ENCODE measurements at places on chromosomes 3 and 15.
A peak's percentile ranks its signal among the peaks of the same experiment; 100 is the strongest.

GRCh38 chr3:4994144-4994730, 15.0 kb downstream of the BHLHE40 start:
- DNase-seq, result peak; percentile 25

DNA sequence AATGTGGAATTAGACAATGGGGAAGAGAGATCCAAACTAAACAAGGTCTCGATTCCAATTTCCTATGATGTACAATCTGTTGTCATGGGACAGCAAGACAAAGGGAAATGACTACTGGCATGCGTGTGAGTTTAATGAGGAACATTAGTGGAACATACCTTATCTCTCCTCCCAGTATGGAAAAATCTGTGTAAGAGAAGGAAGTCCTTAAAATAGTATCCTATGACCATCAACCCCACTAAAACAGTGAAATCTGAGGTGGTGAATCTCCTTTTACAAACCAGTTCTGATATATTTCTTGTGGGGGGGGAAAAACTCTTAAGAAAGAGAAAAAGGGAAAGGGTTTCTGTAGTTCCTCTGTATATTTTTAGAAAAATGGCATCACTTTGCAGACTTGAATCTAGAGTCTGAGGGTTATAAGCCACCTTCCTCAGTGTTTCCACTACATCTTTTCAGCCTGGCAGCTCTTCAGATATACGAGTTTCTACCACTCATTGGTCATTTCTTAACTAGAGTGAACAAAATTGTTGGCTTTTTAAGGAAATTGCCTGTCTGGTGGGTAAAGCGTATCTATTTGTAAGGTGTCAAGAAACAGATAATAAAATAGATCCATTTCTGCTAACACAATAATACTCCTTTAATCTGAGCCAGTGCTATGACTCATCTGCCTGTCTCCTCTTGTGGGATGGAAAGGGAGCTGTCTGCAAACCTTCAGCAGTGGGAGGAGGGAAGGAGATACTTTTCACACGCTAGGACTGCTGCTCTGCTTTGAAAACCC, 3.0 kb upstream of the TNFAIP8L3 start:
- DNase-seq, result peak; percentile 52

DNA sequence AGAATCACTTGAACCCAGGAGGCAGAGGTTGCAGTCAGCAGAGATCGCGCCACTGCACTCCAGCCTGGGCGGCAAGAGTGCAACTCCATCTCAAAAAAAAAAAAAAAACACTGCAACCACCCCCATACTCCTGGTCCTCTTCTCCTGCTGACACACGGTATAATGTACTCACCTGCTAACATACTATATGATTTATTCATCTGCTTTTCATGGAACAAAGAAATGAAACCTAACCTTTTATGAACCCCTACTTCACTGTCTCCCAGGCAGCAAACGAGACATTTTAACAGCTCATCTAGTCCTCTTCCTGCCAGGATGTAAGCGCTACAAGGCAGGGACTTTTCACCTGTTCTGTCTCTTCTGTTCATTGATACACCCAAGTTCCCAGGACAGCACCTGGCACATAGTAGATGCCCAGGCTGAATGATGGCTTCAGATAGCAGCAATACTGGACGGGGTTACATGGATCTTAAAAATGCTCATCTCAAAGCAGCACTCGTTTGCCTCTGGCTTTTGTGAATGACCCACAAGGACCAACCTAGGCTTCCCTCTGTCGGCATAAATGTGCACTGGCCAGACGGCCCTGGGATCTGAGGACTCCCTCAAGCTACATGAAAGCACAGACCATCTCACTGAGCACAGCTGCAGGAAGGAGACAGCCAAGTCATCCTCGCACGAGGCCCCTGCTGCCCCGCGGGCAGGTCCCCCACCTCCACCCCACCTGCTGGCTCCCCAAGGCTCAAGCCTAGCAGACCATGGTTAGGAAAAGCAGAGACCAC, 20.3 kb downstream of the XXYLT1 start:
- no peak for DNase-seq

DNA sequence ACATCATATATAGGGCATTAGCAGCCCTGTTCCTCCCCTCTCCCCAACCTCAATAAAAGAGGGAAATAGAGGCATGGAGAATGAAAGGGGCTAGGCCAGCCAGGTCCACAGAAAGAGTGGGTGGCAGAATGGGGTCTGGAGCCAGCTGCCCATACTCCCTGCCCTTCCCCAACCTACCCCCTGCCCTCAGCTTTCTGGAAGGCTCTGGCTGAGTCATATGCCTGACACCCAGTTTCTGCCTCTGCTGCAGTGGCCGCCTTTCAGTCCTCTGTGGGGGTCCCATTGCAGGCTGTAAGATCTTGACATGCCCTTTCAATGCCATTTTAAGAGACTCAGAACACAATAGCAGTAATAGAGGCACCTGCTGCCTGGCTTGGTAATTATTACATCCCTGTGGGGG, 95.7 kb downstream of the LINGO1 start:
- no peak for DNase-seq

DNA sequence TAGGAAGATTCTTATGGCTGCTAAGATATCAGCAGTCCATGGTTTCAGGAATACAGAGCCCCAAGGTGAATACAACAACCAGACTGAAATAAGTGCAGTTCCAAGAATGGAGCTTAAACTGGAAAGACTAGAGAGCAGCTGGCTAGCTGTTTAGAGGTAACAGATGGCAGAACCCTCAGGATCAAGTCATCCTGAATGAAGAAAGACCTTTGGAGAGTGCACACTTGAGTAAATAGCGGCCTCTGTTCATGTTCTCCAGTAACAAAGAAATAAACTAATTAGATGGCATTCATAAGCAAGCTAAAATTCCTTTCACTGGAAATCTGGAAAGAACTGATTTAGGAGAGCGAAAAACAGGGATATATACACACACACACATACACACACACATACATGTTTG, 968.4 kb downstream of the FHIT start:
- DNase-seq, result no peak

GRCh38 chr3:153980252-153980590, 141.0 kb upstream of the ARHGEF26 start:
- DNase-seq, result no peak

- DNase-seq, result no peak
Measured at GRCh38 chr15:100944986-100945385, 25.8 kb downstream of the LRRK1 start.

- DNase-seq, result no peak
Measured at GRCh38 chr3:195394024-195394423, 48.8 kb downstream of the ACAP2 start.

DNA sequence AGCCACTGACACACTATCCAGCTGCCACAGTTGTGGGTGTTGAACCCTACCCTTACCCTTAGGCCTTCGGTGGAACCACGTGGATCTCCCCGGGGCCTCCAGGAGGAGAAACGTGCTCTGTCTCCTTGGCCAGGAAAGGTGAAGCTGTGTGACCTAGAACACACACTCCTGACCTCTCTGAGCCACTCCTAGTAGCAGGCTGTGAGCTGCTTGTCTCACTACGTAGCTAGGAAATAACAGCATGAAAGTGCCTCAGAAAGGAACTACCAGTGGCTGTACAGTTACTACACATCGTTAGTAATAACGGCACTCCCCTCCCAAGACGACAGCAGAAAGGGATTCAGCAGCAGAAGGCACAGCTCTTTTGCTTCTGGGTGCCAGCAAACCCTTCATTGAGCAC, 36.2 kb upstream of the SLC6A6 start:
- no peak for DNase-seq

DNA sequence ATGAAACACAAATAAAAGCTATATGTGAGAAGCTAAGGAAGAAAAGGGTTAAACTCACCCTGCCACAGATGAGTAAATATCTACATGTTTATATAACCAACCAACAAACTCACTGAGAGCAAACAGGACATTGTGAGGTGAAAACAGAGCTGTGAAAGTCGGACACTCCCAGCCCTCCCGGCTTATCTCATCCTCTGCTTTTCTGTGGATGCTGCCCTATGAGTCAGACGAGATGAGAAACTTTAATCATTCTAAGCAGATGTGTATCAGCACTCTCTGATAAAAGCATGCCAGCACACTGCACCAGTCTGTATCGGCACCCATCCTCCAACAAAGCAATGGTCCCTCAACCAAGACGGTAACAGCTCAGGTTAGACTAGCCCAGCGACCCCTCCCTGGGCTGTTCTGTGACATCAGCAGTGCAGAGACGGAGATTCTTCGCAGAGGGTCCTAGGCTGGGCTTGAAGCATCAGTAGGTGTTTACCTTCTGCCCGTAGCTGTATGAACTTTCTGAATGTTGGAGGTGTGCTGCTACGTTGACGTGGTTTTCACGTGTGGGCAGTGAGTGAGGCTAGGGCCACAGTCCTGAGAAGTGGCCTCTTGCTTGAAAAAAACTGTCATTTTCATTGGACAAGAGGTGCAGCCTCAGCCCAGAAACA, 119.8 kb upstream of the ALDH1A3 start:
- peak; percentile 76 for DNase-seq

DNA sequence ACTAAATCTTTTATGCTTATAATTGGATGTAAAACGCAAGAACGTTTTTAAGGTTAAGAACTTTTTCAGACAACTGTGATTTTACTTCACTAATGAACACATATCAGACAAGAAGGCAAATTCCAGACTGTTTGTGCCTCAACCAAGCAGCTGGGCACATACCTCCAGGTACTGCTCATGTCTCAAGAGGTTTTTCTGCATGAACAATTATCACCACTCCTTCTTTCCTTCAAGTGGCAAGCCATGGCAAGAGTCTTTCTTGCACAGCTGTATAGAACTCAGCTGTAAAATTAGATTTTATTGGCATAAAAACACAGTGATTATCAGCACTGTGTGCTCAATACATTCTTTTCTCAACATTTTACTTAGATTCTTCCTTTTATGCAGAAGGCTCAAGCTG, 64.3 kb downstream of the FNDC3B start:
- peak; percentile 32 for DNase-seq

GRCh38 chr3:10935846-10936631, 56.5 kb upstream of the SLC6A1 start:
- no peak for DNase-seq

DNA sequence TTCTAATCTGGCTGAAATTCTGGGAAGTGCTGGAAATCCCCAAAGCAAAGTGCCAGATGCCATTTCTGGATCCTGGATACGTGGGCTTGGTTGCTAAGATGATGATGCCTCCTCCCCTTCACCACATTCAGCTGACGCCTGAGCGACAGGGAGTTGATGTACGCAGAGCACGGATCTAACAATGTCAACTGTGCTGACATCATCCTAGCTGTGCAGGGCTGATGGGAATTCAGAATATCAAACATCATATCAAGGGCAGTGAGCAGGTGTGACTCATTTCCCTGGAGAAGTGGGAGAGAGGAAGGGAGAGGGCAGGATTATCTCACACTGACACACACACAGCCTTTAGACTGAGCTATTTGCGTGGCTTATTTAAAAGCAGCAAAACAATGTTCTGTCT, 92.6 kb upstream of the ZBTB20 start:
- DNase-seq, result peak; percentile 84

- DNase-seq, result no peak
Measured at GRCh38 chr3:15404767-15405166, 22.6 kb downstream of the METTL6 start.

- peak; percentile 21 for DNase-seq
Measured at GRCh38 chr15:66232267-66232625, 21.3 kb downstream of the MEGF11 start.

- DNase-seq, result no peak
Measured at GRCh38 chr3:188197388-188197847, 43.5 kb downstream of the LPP start.

GRCh38 chr3:45105855-45106671, 40.1 kb downstream of the CDCP1 start:
- peak; percentile 58 for DNase-seq

DNA sequence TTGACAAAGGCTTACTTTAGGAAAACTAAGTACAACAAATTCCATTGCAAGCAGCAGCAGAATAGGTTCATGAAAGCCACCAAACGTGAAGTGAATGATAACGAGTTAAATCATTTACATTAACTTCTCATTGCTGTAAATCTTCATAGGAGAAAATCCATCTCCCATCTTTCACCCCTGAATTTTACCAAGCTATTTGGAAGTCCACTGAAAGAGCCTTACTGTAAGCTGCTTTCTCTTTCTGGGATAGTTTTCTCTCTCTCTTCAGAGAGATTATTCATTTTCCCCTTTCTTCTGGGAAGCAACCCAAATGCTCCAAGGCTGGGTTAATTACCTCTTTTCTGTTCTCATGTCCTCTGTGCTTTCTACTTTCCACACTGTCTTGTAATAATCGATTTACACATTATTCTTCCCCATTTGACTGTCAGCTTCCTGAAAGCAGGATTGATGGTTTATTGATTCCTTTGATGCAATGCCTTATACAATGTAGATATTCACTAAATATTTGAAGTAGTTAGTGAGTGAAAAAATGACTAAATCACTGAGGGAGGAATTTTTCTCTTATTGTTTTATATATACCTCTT, 914.3 kb upstream of the ARPP21 start:
- DNase-seq, result no peak

GRCh38 chr3:156725682-156726081, 51.3 kb downstream of the TIPARP start:
- DNase-seq, result no peak

DNA sequence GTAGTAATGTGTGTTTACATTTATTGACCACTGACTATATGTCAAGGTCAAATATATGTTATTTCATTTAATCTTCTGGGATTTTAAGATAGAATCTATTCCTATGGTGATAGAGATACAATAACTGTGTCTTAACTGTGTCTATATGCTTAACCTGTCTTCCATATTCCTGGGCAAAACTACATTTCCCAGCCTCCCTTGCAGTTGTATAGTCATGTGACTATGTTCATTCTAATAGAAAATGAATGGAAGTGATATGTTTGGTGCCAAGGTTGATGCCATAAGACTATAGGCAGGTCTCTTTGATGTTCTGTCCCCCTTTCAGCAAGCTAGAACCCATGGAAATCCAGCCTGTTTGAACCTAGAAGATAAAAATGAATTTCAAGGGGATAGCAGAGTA, 258.8 kb upstream of the PDZRN3 start:
- no peak for DNase-seq

GRCh38 chr3:50674349-50675178, at the start of gene DOCK3:
DOCK3 (plus strand) TSS chr3:50674927; CDS start chr3:50675264, 337 bp downstream.
- peak; percentile 33 for DNase-seq

GRCh38 chr3:59771768-59772181, 722.0 kb upstream of the CFAP20DC start:
- peak; percentile 16 for DNase-seq

DNA sequence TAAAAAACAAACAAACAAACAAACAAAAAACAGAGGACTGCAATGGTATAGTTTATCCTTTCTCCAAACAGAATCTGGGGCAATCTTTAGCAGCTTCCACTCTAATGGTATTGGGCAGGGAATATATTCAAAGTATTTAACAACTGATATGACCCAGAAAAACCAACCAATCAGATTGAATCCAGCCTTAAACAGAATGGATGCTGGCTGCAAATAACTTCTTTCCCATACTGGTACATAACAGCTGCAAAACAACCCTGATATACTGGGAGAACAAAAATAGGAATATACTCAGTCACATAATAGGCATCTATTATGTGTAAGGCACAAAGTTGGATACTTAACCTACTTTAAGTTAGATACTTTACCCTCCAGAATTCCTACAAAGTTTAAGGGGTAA, 49.1 kb downstream of the UBR1 start:
- DNase-seq, result no peak

GRCh38 chr3:140910860-140911259, 30.8 kb upstream of the SLC25A36 start:
- DNase-seq, result no peak

GRCh38 chr15:43520138-43520537, 2.7 kb downstream of the MAP1A start:
- DNase-seq, result no peak

- no peak for DNase-seq
Measured at GRCh38 chr3:25427563-25427941, 511 bp upstream of the RARB start.
